ENCODE measurements at places on chromosomes 3 and 15.

- peak; percentile 41 for DNase-seq
Measured at GRCh38 chr3:139251529-139251928, 92.3 kb upstream of the MRPS22 start.

- DNase-seq = no peak
Measured at GRCh38 chr3:142866841-142867631, 21.8 kb downstream of the PCOLCE2 start.

DNA sequence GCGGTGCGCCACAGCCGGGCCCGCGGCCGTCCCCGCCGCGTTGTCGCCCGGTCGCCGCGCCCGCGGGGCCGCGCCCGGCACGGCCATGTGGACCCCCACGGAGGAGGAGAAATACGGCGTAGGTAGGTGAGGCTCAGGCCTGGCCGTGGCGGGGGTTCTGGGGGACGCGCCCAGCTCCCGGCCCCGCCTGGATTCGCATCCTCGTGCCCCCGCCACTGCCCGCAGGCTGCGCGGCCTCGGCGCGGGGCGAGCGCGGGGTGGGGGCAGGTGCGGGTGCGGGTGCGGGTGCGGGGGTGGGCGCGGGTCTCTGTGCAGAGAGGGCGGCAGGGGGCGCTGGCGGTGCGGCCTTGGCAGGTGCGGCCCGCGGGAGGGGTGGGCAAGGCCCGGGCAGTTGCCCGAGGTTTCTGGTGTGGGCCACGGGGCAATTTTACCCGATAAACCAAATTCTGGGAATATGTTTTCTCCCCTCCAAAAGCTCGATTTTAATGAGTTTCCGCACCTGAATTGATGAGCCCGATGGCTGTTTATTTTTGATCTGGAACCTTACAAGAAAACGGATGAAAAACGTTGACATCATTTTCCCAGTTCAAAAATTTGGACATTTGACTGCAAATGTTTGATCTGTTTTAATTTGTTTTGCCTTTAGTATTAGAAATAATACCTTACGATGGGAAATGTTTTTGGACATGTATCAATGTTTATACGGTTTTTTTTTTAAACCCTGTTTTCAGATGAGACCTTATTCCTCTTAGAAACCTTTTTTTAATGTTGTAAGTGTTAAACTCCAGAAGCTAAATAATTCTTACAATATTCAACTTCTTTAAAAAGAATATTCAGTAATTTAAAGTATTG, 678 bp downstream of the DOCK3 start:
- DNase-seq = peak; percentile 46

DNA sequence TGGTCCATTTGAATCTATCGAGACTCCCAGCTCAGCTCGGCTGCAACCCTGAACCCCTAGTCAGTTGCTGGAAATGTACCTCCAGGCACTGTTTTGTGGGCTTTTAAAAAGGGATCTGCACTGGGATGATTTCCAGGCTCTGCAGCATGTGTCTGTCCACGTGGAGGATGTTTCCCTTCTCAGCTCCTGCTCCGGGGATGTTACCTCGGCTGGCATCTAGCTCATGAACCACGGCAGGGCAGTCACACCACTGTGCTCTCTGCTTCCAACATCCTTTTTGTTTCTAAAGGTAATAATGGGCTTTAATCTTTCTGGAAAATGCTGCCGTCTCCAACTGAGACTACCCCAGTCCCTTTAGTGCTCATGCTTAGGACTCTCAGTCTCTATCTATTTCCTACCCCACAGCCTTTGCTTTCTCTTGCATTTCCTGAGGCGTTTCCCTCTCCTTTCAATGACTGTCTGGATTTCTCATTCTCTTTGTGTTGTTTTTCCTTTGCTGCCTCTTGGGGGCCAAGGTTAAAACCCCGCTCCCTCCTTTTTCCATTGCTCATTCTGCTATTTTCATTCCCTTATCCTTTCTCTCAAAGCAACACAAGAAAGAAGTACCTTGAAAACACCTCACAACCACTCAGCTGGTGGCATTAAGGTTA, 42.9 kb upstream of the AKAP13 start:
- DNase-seq = no peak

- DNase-seq = no peak
Measured at GRCh38 chr3:104746056-104746455, 620.7 kb upstream of the ALCAM start.

- DNase-seq = no peak
Measured at GRCh38 chr3:123759871-123760270, 124.3 kb downstream of the MYLK start.

- DNase-seq = peak; percentile 52
Measured at GRCh38 chr3:167972502-167972901, 123.2 kb downstream of the GOLIM4 start.

DNA sequence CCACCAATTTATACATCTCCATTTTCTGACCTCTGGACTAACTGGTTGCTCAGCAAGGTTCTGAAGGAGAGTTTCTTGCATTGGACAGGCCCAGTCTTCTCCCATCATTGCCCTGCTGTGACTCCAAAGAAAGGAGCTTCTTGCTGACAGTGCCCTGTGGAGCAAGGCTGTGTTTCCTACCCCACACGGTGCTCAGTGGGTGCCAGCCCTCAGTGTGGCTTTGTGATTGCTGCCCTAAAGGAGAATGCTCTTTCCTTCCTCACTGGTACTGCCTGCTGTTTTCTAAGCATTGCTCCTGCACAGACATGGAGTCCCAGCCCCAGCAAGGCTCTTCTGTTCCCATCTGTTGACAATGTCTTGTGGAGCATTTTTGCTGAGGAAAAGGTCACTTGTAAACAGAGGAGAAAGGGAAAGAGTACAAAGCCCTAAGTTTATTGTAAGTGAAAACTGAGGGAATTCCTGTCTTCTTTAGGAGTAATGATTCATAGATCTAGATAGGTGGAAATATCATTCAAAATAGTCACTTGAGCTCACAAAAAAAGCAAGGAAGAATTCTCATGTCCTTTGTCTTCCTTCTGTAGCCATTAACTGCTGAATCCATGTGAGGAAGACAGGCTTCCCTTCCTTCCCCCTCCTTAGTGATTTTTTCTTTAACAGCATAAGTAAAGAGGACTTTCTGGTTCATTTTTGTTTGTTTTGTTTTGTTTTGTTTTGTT, 62.9 kb downstream of the HMG20A start:
- no peak for DNase-seq

DNA sequence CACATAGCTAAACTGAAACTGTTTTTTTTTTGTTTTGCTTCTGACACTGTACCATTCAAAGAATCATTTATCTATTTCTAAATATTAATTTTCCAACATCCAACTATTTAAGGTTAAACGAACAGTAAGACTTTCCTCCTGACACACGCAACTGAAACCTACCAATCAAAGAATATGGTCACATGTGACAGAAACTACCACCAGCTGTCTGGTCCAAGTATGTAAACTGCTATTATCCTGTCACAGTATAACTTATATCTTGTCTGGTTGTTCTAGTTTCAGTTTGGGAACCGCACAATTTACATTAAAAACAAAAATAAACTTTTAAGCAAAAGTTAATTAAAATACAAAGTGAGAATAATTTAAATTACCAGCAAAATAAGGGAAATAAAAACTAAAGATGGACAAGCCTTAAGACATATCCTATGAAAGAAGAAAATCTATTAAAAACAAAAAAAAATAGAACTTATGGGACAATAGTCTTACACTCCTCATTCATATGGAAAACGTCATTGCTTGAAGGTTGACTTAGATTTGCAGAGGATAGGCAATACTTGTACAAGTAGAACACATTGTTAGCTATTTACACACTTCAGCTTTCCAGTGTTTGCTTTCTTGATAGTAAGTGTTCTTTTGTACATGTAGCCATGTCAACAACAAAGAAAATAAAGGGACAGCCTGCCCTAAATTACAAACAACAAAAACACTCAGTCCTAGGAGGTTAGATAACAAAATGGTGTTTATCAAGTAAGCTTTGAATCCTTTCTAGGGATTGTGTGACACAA, 26.8 kb upstream of the CHRM5 start:
- DNase-seq = no peak

DNA sequence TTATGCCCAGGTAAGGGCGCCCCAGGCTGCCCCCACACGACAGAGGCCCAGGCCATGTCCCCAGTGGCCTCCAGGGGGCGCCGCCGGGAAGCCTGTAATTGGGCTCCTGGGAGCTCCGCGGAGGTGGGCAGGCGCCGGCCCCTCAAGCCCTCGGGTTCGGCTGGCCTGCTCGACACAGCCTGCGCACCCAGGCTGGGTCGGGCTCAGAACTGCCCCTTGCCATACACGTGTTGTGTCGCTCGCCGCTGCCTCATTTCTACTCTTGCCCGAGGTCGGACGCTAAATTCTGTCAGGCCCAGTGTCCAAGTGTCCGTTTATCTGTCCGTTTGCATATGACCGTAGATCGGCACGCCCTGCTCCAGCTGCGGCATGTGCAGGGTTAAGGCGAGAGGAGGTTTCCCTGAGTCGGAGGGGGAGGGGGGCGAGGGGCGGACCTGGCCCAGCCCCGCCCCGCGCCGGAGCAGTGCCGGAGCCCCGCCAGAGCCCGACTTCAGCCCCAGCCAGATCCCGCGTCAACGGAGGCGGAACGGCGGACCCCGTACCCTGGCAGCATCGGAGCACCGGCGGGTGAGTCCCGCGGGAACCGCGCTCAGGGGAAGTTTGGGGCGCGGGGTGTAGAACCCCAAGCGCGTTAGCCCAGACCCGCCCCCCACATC, at the start of gene KLHDC8B:
Gene KLHDC8B, plus strand, starts transcription at position 480 of the 656 bp plus-strand sequence. CDS start 1,172 bp downstream, outside the sequence.
- DNase-seq = peak; percentile 85

GRCh38 chr3:56754741-56755417, 46.9 kb downstream of the ARHGEF3 start:
- DNase-seq = peak; percentile 72

GRCh38 chr3:78255403-78255802, 1215.5 kb downstream of the ROBO2 start:
- DNase-seq = no peak

DNA sequence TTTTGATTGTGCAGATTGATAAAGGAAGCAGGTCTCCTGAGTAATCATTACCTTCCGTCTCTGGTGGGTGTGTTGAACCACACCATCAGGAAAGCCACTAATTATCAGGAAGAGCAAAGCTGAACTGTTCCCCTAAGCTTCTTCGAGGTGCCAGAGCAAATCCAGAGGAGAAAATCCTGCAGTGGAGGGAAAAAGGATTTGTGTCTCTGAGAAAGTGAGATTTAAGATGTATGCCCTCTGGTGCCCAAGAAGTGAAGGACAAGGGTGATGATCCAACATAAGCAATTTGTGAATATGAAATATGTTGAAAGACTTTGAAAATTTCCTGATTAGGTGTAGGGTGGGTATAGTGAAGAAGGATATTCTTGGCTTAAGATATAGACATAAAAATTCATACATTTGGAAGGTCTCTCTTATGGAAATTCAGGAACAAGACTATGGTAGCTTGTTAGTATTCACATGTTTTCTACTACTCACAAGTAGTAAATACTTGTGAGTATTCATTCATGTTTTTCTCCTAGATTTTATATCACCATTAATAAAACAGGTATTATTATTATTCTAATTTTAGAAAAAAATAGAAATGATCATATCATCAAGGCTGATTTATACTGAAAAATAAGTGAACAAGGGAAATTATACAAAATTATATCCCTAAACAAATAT, 34.8 kb downstream of the COMMD2 start:
- DNase-seq = peak; percentile 65

DNA sequence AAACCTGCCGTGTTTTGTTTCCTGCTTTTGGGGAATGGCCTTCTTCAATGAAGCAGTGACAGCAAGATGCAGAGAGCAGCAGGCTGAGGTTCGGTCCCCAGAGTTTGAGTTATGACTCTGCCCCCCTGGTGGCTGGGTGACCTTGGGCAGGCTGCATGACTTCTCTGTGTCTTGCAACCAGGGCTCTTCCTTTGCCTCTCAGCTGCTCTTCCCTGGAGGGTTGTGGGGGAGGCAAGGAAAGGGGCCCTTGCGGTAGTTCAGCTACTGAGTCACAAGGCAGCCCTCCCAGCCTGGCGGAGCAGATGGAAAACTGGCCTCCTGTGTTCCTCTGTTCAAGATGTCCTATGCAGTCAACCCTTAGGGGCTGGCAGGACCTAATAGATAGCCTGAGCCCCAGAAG, 17.1 kb downstream of the CTXND1 start:
- DNase-seq = peak; percentile 56

DNA sequence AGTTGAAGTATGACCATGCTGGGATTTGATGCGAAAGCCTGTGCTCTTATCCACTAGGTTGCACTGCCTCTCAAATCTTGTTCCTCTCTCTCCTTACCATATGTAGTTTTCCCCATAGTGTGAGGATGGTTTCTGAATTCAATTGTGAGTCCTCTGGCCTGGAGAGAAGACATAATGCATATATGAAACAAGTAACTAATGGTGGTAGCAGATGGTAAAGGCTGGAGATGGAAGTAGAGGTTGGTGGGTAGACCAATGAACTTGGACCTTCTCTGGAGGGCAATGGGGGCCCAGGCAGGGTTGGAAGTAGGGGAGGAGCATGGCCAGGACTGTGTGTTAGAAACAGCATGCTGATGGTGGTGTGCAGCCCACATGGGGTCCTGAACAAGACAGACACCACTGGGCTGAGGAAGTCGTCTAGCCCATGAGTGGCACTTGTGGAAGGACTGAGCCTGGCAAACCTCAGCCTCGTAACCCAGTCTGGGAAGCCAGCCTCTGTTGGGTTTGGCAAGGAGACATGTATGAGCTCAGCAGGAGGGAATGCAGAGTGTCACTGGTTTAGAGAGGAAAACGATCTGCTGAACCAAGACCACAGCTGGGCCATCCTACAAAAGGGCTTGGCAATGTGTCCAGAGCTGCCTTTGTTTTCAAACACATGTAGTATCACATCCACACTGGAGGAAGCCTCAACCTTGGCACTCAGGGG, 18.5 kb upstream of the LMCD1 start:
- DNase-seq = no peak

DNA sequence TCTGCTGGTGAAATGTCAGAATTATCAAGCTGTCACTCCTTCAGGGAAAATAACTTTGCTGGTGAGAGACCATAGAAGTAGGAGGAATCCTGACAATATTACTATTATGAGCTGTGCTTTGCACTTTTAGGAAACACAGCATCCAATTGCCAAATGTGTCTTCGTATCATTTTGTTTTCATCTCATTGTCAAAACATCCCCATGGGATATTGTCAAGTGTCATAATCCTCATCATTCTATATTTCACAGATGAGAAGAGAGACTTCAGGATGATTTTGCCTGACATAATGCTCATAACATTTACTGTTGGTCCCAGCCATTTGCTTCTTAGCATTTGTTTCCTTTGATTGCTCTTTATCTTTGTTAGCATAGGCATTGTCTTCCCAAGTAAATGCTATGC, 120.5 kb upstream of the NUDT16 start:
- no peak for DNase-seq

DNA sequence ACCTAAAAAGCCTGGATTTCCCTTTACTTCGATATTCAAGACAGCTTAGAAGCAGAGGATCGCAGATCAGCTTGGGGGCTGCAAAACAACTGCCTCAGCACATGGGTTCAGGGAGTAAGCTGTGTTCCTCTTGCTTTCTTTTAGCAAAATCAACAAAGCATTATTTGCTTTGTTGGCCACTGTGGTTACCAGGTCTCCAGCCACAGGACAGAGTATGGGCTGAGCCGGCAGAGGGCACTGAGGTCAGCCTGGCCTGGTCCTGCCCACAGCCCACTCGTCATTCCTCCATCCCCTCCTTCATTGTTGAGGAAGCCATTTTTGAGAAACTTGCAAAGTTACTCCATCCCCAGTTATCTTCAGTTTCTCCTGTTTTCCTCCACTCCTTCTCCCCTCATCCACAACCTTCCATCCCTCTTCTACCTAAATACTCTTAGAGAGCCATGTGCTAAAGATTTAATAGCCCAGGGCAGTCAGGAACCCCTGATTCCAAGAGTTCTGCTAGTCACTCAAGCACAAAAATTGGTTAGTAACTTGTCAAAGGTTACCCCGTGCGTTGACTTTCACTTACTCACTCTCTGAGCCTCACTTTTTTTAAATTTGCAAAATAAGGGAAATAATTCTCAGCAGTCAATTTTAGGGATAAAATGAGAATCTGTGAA, 60.0 kb upstream of the HES1 start:
- DNase-seq = no peak

- no peak for DNase-seq
Measured at GRCh38 chr3:126488185-126488584, 12.5 kb upstream of the ZXDC start.
